ENCODE measurements at places on chromosomes 7 and 10.
A peak's percentile ranks its signal among the peaks of the same experiment; 100 is the strongest.

- DNase-seq = no peak
Observed at GRCh38 chr7:112067632-112068540, 138.3 kb downstream of the DOCK4 start.

GRCh38 chr7:711922-712380 is 14.5 kb upstream of the DNAAF5 start:
- no peak for DNase-seq

- DNase-seq = no peak
Observed at GRCh38 chr10:23412223-23412622, 26.7 kb upstream of the OTUD1 start.

GRCh38 chr7:43749383-43749940 is 9.0 kb upstream of the BLVRA start:
- no peak for DNase-seq

GRCh38 chr7:55348502-55348901 is 16.6 kb upstream of the LANCL2 start:
- no peak for DNase-seq

- no peak for DNase-seq
Observed at GRCh38 chr10:78319841-78320240, 286.2 kb downstream of the RPS24 start.

GRCh38 chr7:137096607-137097006 is 228.2 kb downstream of the CHRM2 start:
- no peak for DNase-seq

DNA sequence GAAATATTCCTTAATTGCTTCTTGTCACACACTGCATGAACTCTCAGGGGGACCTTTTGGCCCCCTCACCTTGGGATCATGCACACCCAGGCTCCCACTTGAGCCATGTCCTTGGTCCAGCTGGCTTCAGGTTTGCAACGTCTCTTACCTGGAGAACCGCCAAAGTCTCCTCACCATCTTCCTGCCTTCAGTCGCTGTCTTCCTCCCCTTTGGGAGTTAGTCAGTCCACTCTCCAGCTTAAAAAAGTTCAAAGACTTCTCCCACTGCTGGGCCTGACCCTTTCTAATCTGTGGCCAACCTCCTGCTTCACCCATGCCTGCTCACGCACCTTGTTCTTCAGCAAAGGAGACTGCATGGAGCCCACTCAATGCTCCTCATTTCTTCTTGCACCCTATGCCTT is 82.6 kb upstream of the LRRC4 start:
- no peak for DNase-seq

GRCh38 chr7:69187824-69188333 is 410.4 kb upstream of the AUTS2 start:
- no peak for DNase-seq

- no peak for DNase-seq
Observed at GRCh38 chr7:101466871-101467270, 104.2 kb downstream of the COL26A1 start.

DNA sequence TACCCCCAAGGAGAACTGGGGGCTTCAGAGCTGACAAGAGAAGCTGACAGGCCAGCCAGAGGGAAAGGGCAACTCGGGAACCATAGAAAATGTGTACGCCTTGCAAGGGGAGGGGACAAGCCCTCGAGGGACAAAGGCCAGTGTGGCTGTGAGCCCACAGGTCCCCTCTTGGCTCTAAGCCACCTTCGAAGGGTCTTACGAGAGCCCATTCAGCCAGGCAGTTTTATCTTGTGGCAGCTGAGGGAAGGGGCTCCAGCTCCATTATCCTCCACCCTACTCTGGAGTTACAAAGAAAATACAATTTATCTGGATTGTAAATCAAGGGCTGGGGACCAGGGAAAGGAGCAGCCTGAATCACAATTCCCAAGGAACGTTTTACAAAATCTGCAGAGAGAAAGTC is 159.5 kb upstream of the ZMIZ1 start:
- no peak for DNase-seq

DNA sequence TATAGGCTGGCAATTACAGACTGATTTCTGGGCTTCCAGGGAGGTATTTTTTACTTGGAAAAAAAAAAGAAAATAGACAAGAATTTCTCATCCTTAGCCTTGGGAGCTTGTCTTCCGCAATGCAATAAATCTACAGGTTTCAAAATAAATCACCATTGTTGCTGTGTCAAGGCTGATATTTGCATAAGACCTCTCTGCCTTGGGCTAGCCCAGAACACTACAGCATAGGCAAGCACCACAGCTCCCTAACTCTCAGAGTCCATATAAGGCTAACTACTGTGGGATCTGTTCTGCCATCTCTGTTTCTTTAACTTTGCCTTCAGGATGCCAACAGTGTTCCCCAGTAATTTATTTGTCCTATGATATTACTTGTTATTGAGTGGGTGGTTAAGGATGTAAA is 64.4 kb downstream of the ZWINT start:
- DNase-seq = no peak

DNA sequence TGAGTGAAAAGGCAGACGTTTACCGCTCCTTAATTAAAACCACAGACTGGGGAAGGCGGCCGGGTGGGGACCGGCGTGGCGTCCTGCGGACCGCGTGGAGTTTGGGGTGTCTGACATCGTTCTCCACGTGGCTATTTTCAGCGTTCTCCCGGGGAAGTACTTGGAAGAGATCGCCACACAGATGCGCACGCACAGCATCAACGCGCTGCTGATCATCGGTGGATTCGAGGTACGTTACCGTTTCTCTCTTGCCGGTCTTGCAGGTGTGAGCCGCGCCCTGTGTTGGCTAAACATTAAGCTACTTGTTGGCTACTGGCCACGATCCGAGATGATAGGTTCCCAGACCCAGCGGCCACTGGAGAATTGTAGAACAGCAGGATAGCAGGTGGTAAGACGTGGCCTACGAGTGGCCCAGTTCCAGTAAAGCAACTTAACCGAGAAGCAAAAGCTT is 51.3 kb downstream of the PFKP start:
- DNase-seq = no peak

DNA sequence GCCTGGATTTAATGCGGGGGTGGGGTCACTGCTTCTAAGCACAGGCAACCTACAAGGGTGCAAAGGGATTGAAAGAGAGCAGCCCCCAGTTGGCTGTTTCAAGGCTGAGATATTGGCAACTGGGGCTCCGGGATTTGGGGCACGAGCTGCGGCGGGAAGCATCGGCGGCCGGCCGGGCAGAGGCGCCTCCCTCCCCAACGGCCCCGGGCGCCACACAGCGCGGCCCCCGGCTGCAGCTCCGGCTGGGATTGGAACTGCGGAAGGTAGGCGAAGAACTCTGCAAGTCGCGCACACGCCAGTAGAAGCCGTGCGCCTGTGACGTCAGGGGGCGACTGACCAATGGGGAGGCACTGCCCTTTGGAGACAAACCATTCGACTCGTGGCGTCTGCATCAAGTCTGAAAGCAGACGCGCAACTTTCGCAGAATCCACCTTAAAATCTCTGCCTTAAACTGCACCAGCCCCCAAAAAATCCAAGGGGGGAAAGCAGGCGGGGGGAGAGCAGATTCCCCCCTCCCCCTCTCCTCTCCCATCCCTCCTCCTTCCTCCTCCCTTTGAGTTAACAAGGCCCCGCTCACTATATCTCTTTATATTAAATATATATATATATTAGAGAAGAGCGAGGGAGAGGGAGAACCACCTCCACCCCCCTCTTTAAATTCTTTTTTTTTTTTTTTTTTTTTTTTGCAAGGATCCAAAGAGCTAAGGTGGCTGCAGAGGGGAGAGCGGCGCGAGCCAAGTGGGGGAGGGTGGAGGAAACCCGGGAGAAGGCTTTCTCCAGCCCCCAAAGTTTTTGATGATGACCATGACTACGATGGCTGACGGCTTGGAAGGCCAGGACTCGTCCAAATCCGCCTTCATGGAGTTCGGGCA is at the start of gene DLX6:
Gene DLX6, plus strand, starts transcription at position 371 of the 872 bp plus-strand sequence. Its CDS starts 425 bp downstream, at position 796.
- no peak for DNase-seq

DNA sequence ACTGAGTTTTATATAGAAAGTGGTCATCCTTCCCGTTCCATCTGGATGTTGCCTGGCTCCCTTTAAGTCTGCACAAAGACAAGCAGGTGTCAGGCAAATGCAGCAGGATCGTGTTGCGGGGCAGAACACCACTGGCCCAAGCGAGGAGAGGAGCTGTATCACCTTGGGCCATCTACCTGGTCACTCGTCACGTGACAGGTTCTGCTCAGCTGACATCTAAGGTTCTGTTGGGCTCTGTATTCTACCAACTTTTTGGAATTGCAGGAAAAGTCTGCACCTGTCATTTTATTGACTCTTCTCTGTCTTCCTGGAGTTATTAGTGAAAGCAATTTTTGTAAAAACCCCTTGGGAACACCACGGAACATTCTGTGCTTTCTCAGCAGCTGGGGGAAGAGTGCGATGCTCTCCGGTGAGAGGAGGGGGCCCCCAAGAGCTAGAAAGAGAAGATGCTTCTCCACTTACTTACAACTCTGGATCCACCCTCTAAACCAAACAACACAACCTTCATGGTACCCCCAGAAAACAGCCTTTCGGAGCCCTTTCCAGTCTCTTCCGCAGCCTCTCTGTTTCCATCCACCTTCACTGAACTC is 83.4 kb upstream of the NMT2 start:
- DNase-seq = no peak

DNA sequence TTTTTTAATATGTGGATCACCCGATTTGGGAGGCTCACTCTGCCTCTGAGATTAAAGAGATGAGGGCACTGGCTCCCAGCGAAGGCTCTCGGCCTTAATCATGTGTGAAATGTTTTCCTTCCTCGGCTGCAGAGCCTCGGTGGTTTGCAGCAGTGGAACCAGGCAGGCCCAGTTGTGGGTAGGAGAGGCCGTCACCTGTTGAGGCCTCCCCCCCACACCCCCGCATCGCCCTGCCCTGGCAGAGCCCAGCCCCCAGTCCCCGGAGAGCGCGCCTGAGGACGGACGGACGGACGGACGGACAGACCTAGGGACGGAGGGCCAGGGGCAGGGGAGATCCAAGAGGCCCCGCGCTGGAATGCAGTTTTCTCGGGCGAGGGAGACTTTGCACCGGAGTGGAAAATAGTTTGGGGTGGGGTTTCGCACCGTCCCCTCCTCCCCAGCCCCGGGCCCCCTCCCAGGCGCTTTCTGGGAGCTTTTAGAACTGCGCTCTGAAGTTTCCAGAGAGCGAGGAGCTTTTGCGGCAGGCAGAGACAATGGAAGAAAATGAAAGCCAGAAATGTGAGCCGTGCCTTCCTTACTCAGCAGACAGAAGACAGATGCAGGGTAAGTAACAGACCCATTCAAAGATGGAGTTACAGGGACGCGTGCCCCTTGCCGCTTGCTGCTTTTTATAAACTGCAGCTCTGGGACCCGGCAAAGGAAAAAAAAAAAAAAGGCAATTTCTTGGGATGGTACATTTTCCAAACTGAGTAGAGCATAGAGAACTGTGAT is at the start of gene KIAA1217:
Gene KIAA1217, plus strand, starts transcription at position 478 of the 771 bp plus-strand sequence. Its CDS starts 56 bp downstream, at position 534.
- DNase-seq = peak; percentile 8

DNA sequence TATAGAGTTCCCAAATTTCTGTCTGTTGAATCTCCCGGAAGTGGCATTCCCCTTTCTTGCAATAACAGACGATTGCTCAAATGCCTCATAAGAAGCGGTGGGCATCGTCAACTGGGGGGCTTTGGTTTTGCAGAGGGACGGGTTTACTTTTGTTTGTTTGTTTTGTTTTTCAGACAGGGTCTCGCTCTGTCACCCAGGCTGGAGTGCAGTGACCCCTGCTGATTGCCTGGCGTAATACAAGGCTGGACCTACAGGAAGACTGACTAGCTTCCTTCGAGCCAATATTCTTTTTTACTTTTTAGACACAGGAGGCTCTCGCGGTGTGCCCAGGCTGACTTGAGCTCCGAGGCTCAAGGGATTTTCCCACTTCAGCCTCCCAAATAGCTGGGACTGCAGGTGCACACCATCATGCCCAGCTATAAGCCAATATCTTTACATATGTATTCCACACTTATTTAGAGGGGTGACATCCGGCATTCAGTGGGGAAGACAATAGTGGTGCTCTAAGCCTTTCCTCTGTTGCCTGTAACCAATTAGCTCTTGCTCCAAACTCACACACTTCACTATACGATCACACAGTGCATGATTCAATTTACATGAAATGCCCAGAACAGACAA is 58.1 kb downstream of the FHIP2A start:
- peak; percentile 33 for DNase-seq

DNA sequence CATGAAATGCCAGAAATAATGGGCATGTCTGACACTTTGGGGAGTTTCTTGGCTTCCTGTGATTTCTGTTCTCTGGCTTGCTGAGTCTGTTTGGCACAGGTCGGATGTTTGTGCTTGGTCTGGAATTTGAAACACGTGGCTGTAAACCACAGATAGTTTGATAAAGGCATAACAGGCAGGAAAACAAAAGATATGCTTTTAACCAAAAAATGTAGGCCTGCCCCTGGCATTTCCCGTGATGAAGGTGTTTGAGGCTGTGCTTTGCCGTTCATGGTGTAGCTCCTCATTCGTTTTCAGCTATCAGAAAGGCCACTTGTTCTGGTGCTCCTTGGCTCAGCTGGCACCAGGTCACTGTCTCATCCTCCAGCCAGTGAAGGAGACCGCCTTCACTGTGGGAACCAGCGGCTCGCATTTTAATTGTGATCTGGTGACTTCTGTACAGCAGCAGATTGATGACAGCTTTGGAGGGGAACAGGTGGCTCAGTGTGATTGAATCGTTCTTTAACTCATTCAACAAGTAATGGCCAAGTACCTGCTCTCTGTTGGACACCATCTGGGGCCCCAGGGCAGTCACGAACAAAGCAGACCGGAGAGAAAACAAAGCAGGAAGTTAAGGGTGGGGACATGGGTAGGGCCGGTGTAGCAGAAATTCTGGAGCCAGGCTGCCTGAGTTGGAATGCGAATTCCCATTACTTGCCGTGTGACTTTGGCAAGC is 111.5 kb downstream of the CCNY start:
- no peak for DNase-seq

DNA sequence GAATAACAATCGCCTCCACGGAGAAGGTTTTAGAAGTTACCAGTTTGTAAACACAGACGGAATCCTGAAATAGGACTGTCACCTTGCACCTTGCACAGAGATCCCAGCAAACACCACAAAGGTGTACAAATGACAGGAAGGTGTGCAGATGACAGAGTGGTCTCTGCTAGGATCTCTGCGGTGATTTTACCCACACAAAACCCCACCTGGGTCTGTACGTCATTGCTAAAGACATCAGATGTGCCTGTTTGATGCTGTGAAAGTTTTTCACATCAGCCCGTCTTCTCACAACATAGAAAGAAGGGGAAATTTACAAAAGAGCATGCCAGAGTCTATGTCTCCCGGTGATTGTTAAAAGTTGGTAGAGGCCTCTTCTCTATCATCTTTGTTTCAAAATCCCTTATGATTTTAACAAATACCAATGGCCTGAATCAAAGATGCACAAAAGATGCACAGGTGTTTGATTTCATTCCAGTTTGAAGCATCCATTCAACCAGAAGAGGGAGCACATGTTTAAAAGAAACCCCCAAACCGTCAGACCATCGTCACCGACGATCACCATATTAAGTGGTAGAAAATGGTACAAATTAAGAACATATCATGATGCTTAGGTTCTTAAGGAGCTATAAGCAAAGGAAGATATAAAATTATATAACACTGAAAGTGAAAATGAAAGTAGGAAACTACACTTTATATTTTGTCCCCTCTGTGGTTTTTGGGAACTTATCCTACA is 576.5 kb downstream of the PTPRN2 start:
- DNase-seq = no peak

DNA sequence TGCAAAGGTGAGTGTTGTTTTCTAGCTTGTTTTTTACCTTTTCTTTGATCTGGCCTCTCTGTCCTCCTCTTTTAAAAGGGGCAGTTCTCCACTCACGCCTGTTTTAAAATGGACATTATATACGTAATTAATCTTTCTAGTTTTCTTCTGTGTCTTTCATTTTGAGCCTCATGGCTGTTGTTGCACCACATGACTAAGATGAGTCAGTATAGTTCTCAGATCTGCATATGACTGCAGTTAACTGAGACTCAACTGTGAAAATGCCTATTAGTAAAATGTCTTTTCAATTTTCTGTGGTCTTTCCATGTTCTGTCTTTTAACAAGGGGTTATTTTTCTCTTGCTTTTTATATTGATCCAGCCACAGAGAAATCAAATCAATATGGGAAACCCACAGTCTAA is 296.1 kb downstream of the CDK14 start:
- DNase-seq = no peak
